GOT3 (cell line): ENCODE measurements at places on chromosomes 12 and 14.
A peak's percentile ranks its signal among the peaks of the same experiment; 100 is the strongest.

DNA sequence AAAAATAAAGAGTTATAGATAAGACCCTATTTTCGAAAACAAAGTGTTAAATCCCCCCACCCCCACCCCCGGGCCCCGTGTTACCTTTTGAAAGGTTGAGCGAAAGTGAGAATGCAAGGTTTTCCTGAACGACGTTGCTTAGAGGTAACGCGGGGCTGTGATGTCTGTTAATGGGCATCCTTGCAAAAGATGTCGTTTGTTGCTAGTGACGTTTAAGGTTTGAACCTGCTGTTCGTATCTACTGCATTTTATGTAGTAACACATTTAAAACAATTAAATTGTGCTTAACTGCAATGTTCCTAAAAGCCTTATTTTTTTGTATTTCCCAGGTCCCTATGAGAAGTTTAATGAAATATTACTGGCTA, 1.2 kb downstream of the CPSF6 start:
- no peak for DNase-seq

- peak; percentile 11 for DNase-seq
Measured at GRCh38 chr12:84912198-84913128, at the start of gene SLC6A15. SLC6A15 (minus strand) TSS chr12:84912799; CDS start chr12:84892120, 20,679 bp downstream.

DNA sequence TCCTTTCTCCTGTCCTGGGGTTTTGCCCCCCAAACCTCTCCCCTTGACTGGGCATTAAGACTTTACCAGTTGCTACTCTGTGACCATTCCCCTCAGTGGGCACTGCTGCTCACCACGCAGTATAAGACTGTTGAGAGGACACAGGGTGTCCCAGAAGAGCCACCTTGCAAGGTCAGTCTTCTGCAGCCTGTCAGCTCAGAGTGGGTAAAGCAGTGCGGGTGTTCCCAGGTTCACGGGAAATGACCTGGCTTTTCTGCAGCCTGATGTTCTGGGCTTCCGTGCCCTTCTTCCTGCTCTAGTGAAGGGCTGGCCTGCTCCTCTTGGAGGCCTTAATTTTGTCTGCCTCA, 34.2 kb downstream of the KCNA1 start:
- no peak for DNase-seq

GRCh38 chr12:42473561-42473960, 116.0 kb downstream of the PRICKLE1 start:
- no peak for DNase-seq

GRCh38 chr14:36718216-36718615, 56.6 kb downstream of the PAX9 start:
- DNase-seq: no peak

DNA sequence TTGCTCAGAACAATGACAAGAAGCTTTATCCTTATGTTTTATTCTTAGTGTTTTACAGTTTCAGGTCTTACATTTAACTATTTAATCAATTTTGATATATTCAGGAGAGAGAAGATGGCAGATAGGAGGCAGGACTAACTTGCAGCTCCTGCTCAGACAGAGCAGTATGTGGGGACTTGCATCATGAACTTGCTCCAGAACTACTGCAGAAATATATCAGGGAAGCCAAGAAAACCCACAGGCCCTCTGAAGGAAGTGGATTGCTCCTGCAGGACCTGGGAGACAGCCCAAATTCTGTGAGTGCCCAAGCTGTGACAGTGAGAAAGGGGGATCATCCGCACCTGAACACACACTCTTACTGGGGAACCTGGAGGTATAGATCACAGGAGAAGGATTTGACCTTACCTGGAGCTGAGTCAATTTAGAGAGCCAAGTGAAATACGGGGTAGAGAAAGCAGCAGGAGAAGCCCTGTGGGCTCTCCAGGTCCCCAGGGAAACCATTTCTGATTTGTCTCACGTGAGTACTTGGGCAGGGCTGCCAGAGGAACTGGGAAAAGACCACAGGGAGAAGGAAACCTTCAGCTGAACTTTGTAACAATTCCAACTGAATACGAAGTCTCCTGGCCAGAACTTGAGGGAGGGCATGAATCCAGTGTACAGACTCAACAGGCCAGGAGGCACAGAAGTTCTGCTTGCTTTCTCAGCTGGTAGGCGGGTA, 28.9 kb upstream of the TSPAN8 start:
- DNase-seq: no peak

- DNase-seq: no peak
Measured at GRCh38 chr14:45065956-45066355, 18.0 kb upstream of the PRPF39 start.

- no peak for DNase-seq
Measured at GRCh38 chr12:27924350-27925135, 48.0 kb downstream of the PTHLH start.
